ENCODE measurements at places on chromosomes 5 and 9. TPM values are rescaled to one million over a fixed set of nuclear protein-coding genes. Genes with fewer than 3 reads are reported as not detected.

The PCDHGA6 gene
- total RNA-seq: 0.73 TPM

The ESM1 gene
- 463 TPM for total RNA-seq

The DCTN3 gene
- total RNA-seq: 162 TPM

The HSPB3 gene
- not detected for total RNA-seq

The OR4F3 gene
- total RNA-seq: not detected

The IFNA5 gene
- not detected for total RNA-seq

The INSL4 gene
- total RNA-seq: not detected

The STPG3 gene
- total RNA-seq: not detected

The JAKMIP2 gene
- total RNA-seq: not detected

The CARTPT gene
- not detected for total RNA-seq

The SHB gene
- total RNA-seq: 26.2 TPM

The GRXCR2 gene
- not detected for total RNA-seq

The ST8SIA4 gene
- total RNA-seq: 2.6 TPM

The DEPDC1B gene
- total RNA-seq: 19.1 TPM

The LCN15 gene
- total RNA-seq: 1.6 TPM

The HAVCR1 gene
- total RNA-seq: not detected

The OLFML2A gene
- total RNA-seq: 0.54 TPM

The SPATA9 gene
- total RNA-seq: 0.39 TPM
